GM10248 (cell line): ENCODE measurements at places on chromosomes 7 and 10.

DNA sequence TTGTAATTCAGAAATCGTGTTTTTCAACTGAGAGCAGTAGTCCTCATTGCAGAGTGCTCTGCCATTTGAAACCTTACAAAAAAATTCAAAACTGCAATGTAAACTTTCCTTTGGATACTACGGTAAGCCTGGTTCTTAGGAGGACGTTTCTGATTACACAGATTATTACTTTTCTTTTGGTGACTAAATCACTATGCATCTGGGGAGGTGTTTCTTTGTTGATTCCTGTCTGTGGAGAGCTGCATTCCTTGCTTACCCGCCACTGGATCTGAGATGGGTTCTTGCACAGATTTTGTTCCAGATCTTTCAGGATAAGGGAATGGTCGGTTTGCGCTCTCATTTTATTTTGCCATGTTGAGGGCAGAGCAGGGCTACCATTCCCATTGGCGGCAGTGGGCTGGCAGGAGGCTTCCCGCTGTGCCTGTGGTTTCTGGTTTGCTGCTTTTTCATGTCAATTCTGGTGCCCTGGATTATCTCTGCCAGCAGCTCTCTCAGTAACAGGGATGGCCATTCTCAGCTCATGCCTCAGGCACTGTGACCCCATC lies 485.1 kb downstream of the GLRX3 start:
- no peak for DNase-seq

DNA sequence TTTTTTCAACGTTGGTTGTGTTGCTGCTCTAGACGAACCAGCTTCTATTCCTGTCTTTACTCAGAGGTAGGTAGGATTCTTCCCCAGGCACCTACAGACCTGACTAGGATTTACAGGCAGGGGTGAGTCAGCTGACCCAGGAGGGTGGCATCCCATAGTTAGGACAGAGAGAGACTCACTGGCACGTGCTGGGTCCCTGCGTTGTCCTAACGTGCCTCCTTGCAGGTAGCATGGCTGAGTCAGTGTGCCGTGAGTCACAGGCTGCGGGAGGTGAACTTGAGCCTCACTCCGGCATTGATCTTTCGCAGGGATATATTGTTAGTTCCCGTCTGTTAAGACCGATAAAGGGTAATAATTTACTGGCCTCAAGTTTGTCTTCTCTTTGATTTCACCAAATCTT lies 96.5 kb downstream of the PFKFB3 start:
- no peak for DNase-seq

GRCh38 chr7:2245883-2246675 lies 4.1 kb downstream of the NUDT1 start:
- DNase-seq, result no peak

DNA sequence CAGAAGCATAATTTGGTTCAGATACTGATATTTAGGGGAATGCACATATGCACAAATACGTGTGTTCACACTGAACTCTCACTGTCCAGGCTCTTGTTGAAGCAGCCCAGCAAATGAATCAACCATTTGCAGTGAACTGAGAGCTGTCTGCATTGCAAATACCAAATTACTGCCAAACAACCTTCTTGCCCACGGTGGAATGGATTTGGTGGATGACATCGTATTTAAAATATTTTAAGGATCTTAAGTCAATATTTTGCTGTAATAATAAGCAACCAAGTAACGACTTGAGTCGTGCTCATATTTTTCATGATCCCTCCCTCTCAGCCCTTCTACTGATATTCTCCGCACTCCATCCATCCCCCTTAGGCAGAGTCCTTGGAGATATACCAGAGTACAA lies 107.9 kb upstream of the FEZF1 start:
- no peak for DNase-seq

DNA sequence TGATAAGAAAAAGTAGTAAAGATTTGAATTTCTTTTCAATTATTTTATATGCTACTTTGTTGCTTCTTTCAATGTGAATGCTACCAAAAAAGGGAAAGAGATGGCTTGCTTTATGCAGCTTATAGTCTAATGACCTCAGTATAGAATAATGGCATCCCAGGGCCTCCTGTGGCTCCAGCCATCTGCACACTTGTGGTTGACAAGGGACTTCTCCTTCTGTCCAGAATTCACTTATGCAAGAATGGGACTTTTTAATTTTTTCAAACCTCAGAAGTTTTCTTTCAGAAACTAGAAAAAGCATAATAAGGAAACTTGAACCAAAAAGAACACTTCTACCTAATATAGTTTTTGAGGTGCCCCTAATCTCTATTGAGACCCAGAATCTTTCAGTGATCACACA lies 310.9 kb downstream of the CTNNA3 start:
- no peak for DNase-seq

DNA sequence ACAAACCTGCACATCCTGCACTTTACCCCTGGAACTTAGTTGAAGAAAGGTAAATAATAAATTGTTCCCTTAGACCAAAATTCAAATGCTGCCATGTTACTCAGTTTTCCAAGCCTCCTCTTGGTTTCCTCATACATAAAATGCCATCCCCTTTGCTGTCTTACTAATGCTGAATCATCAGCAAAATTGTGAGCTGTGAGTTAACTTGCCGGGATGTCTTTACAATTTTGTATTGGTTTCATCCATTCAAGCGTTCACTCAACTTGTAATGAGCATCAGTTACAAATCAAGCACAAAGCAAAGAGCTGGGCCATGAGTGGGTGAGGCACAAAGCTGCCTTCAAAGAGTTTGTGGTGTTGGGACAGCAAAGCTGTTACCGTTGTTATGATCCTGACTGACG lies 395.8 kb upstream of the ZMIZ1 start:
- DNase-seq, result no peak

DNA sequence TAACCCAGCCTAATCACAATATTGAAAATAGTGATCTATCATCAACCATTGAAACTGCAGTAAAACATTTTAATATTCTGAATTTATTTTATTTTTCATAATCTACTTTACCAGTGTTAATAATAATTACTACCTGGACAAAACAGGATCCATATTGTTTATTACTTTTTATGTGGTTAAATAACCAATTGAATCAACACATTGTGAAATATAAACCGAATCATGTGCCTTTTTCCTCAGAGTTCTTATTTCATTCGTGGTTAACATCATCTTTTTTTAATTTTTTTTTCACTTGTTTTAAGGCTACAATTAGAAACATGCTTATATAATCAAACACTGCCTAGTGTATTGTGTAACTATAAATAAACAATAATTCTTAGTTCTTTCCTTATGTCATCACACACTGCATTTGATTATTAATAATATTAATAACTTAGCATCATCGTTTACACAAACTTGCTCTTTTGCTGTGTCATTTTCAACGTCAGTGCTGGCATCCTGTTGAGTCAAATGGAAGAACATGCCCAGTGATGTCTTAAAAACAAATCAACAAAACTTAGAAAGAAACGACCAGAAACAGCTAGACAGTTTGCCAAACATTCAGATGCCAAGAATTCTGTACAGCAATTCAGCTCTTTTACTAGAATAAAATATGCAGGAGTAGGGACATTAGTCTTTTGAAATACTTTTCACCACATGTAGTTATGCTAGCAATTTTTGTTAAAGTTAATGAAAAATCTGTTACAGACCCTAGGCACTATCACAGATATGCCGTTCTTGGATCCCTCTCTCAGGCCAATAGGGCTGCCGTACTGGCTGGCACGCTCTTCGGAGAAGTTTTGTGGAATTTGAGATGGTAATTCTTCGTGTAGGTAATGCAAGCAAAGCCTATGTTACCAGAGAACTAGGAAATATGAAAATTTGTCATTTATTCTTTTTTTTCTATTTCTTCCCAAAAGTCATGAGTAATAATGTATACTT lies 330.4 kb upstream of the SEMA3A start:
- DNase-seq, result no peak

- no peak for DNase-seq
Observed at GRCh38 chr10:76394707-76395042, 963.3 kb downstream of the LRMDA start.

DNA sequence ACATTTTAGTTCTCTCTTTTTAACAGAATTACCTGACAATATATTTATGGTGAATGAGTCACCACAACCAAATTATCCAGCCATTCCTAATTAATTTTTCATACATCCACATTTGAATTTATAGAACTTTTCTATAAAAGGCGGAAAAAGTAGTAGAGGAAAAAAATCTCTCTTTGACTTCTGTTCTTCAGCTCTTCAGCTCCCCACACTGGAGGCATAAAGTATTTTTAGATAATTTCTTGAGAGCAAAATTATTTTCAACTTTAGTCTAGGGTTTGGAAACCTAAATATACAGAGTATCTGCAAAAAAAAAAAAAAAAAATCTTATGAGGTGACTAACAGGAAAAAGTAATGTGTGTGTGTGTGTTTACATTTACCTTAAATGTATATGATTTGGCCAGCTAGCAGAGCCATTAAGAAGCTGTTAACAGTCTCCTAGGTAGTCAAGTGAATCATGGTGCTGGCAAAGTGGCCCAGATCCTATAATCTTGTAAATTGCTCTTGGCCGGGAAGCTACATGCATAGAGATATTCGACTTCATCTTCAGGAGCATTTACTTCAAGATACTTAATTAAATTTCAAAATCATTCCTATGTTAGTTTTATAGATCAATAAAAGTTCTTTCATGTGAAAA lies 383.1 kb upstream of the STEAP1 start:
- no peak for DNase-seq

DNA sequence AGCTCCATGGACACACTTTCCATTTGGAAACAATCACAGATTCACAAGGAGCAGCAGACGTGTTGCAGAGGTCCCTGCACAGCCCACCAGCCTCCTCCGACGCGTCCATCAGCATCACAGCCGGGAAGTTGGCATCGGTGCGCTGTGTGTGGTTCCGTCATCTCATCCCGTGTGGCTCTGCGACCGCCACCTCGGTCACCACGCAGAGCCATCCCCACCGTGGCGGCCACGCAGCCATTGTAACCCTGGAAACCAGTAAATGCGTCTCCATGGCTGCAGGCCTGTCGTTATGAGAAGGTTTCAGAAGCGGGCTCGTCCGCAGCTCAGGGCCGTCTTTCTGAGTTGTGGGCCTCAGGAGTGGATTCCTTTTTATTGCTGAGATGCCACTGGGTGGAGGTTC lies 36.0 kb downstream of the FOXK1 start:
- no peak for DNase-seq

DNA sequence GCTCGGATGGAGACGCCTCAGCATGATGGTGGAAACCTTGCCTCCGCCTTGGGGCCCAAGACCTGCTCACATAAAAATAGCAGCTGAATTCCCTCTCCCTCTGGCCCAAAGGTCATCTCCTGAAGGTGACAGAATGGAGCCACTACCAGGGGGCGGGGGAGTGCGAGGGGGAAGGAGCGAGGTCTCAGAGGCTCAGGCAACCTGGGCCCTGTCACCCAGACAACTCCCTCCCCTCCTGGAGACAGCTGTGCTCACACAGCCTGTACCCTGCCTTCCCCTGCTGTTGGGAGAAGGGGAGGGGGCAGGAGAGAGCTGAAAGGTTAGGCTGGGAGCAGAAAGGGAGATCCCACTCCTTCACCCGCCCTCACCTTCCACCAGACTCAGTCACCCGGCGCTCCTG lies 173.0 kb upstream of the RHEB start:
- DNase-seq, result no peak

- DNase-seq, result no peak
Observed at GRCh38 chr10:14603534-14604102, 171.1 kb downstream of the FAM107B start.

GRCh38 chr10:72106896-72107295 lies 18.5 kb upstream of the SPOCK2 start:
- no peak for DNase-seq

DNA sequence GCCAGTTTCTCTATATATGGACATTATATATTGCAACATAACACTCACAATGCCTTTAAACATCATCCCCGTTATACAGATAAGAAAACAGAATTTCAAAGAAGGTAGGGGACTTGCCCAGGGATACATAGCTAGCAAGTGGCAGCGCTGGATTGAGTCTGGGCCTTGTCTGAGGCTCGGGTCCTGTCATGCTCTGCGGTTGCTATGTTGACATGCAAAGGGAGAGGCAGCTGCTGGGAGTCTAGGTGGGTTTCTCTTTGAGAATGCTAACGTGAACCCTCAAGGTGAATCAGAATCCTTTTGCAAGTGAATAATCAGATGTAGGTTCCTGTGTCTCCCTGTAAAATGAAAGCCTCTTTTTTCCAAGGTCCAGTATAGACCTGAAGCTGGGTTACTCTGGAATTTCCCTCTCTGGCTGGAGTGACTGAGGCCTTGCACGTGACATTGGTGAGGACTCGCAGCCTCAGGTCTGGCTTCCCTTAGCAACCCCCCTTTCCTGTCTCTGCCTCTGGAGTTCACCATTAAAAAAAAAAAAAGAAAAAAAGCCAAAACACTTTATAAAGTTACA lies 38.9 kb downstream of the TCF7L2 start:
- no peak for DNase-seq

GRCh38 chr10:13039761-13040160 lies 38.2 kb upstream of the CCDC3 start:
- DNase-seq, result no peak
